ENCODE measurements at places on chromosomes 5 and 9.

DNA sequence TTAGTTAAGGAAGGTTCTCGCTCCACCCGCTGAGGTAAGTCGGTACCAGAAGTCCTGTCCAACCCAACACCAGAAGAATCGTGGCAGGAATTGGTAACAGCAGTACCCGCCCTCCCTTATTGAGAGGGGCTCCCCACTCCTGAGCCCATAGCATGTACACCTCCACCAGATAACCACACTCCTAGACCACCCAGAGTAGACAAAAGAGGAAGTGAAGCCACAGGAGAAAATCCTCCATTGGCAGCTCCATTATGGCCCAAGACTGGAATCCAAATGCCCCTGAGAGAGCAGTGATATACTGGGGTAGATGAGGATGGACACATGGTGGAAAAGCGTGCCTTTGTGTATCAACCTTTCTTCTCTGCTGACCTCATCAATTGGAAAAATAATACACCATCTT lies 106.1 kb upstream of the EPB41L4A start:
- H3K27ac ChIP-seq, result no peak overlapping the region
- no peak for ATAC-seq
- no peaks in the 10 kb centered on the region for H3K36me3 ChIP-seq
- no peaks in the 10 kb centered on the region for H3K4me1 ChIP-seq
- H3K4me3 ChIP-seq, result no peak overlapping the region

DNA sequence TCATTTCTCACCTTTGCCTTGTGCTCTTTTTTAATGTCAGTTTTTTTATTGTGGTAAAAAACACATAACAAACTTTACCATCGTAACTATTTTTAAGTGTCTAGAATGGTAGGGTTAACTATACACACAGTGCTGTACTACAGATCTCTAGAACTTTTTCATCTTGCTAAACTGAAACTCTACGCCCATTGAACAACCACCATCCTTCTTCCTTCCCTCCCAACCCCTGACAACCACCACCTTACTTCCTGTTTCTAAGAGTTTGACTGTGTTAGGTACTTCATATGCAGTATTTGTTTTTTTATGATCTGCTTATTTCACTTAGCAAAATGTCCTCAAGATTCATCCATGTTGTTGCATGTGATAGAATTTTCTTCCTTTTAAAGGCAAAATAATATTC lies 54.9 kb downstream of the PSAT1 start:
- H3K36me3 ChIP-seq, result no peaks in the 10 kb centered on the region
- no peak for ATAC-seq
- no peak overlapping the region for H3K27ac ChIP-seq
- peaks cover 6% of the 10 kb centered on the region for H3K4me1 ChIP-seq
- H3K27me3 ChIP-seq, result no peaks in the 10 kb centered on the region

GRCh38 chr5:36876299-36876964 lies at the start of gene NIPBL:
Gene NIPBL (plus strand): TSS chr5:36876769. CDS start chr5:36953697, 76,928 bp downstream.
- H3K27ac ChIP-seq, result peak within 1 kb of the TSS; percentile 96
- H3K4me3 ChIP-seq, result peak within 1 kb of the TSS; percentile 97

DNA sequence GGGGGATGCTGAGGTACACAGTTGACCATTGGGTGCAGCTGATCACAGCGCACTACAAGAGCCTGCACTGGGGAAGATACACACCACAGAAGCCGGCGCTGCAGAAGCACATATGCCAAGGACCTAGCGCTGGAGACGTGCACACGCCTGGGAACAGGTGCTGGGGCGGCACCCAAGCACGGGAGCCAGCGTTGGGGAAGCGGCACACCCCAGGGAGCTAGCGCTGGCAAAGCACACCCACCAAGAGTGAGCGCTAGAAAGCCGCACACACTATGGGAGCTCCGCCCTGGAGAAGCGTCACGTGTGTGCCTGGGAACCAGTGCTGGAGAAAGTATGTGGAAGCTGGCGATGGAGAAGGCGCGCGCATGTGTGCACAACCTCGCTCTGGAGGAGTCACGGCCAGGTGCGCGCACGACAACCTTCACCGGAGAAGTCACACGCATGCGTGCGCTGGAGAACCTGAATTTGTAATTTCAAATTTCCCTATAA lies 4.5 kb downstream of the FANCC start:
- ATAC-seq, result no peak
- no peak overlapping the region for H3K27ac ChIP-seq
- H3K27me3 ChIP-seq, result no peaks in the 10 kb centered on the region
- H3K36me3 ChIP-seq, result no peaks in the 10 kb centered on the region

DNA sequence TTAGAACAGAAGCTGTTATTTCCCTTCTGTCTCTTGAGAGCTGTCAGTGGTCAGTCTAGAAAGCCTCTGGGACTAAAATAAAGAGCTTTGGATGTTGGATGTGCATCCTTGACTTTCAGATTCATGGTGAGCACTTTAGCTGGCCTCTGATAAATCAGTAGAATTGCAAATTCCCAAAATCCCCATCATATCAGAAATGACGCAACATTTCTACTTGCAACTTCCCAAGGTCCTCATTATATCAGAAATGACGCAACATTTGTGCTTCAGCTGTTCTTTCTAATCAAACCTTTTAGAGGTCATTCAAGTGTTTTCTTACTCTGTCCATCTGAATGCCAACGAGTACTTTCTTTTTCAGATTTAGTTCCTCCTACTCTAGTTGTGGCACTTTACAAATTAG lies 167.3 kb upstream of the MOCS2 start:
- no peak for ATAC-seq
- no peak overlapping the region for H3K4me3 ChIP-seq
- H3K36me3 ChIP-seq, result no peaks in the 10 kb centered on the region
- H3K27me3 ChIP-seq, result no peaks in the 10 kb centered on the region
- H3K27ac ChIP-seq, result no peak overlapping the region

DNA sequence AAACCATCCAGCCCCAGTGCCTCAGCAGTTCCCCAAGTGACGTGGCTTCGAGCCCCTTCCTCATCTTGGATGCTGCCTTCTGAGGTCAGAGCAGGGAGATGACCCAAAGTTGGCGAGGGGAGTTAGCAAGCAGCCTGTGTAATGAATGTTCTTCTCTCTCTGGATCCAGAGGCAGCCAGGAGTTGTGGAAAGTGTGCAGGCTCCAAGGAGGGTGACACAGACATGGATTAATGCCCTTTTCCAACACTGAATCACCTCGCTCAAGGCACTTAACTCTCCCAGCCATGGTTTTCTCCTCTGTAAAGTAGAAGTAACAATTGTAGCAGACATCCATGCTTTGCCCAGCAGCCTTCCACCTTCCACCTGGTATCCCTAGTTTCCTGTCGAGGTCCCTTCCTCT lies 64.6 kb upstream of the HAND1 start:
- no peaks in the 10 kb centered on the region for H3K4me1 ChIP-seq
- no peak overlapping the region for H3K4me3 ChIP-seq
- peaks cover 21% of the 10 kb centered on the region for H3K27me3 ChIP-seq
- H3K27ac ChIP-seq, result no peak overlapping the region
- no peak for ATAC-seq

DNA sequence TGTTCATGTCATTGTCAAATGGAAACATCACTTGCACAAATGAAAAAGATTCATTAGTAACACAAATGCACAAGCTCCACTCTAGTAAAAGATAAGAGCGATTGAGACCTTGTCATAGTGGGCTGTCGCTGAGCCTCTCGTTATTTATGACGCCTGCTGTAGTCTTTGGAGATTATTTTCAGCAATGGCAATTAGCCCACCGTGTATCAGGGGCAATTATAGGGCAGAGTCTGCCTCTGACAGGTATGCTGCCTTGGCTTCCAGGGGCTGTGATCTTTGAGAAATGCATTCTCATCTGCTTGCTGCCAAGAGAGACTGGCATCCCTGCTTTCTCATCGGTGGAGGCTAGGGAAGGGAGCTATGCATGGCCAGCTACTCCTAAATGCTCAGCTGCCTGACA lies 426.8 kb upstream of the CLINT1 start:
- no peak for ATAC-seq
- peaks cover 4% of the 10 kb centered on the region for H3K27me3 ChIP-seq
- no peak overlapping the region for H3K27ac ChIP-seq
- no peak overlapping the region for H3K4me3 ChIP-seq

DNA sequence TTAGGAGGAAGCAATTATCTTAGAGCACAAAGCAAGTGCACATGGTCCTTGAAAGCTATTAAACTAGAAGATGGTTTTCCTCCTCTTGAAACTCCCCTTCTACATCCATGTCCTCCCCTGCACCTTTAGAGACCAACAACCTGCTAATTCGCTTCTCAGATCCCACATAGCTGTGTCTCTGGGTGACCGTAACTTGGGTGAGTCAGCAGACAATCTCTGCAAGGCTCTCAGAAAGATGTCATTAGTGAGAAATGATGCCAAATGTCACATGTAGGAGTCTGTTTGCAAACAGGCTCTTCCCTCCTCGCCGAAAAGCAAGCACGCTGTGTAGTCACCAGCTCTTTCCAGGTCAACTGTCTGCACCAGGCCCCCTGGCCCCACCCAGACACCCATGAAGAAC lies 291.8 kb downstream of the SLIT3 start:
- peaks cover 18% of the 10 kb centered on the region for H3K27me3 ChIP-seq
- H3K4me1 ChIP-seq, result no peaks in the 10 kb centered on the region
- H3K27ac ChIP-seq, result no peak overlapping the region

- H3K27ac ChIP-seq, result no peak overlapping the region
- H3K27me3 ChIP-seq, result peaks cover 4% of the 10 kb centered on the region
- no peaks in the 10 kb centered on the region for H3K4me1 ChIP-seq
- ATAC-seq, result no peak
- no peak overlapping the region for H3K4me3 ChIP-seq
Measured at GRCh38 chr5:127911619-127912018, 171.9 kb upstream of the SLC12A2 start.

GRCh38 chr5:39606591-39606990 lies 181.8 kb upstream of the DAB2 start:
- H3K4me3 ChIP-seq, result no peak overlapping the region
- no peak overlapping the region for H3K27ac ChIP-seq
- H3K36me3 ChIP-seq, result no peaks in the 10 kb centered on the region
- H3K4me1 ChIP-seq, result no peaks in the 10 kb centered on the region

DNA sequence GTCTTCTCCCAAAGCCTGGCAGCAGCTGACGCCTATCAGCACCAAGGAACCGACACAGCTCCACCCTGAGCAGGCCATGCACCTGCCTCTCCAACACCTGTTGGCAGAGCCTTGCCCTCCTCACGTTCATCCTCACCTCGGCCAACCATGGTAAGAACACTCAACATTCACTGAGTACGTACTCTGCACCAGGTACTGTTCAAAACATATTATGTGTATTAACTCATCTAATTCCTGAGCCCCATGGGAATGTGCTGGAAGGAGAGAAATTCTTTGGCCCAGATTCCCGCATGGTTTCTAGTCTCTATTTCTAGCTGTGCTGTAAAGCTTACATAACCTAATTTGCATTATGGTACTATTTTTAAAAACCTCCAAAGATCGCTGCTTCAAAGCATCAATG lies 86.1 kb downstream of the GPR21 start:
- H3K27me3 ChIP-seq, result no peaks in the 10 kb centered on the region
- H3K4me1 ChIP-seq, result no peaks in the 10 kb centered on the region
- no peak overlapping the region for H3K27ac ChIP-seq
- H3K36me3 ChIP-seq, result peaks cover 22% of the 10 kb centered on the region

DNA sequence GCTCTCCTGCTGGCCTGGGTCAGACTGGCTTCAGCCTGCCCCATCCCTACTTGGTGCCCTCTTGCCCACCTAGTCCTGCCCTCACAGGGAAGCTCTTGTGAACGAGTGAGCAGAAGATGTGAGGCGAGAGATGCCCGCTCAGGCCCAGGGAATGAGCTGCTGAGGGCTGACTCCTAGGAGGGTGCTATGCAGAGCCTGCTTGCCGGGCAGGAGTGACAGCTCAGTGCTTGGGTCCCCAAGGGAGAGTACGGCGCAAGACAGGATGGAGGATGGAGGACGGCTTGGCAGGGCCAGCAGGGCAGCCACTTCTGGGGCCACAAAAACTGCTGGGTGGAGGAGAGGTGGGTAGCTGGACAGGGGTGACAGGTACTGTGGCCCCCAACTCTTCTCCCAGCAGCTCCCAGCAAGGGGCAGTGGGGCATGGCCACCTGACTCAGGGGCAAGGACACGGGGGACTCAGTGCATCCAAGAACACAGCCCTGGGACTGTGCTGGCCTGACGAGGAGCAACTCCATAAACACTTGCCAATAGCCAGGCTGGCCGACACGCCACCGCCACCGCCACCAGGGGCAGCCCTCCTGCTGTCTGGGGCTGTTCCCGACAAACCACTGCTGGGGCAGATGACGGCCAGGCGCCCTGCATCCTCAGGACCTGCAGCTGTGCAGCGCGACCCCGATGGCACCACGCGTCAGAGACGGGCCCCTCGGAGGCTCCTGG lies 55.6 kb upstream of the UBAC1 start:
- no peak for ATAC-seq
- no peaks in the 10 kb centered on the region for H3K27me3 ChIP-seq
- no peak overlapping the region for H3K4me3 ChIP-seq
- H3K27ac ChIP-seq, result no peak overlapping the region

GRCh38 chr9:129696944-129697655 lies 31.7 kb downstream of the PRRX2 start:
- no peaks in the 10 kb centered on the region for H3K4me1 ChIP-seq
- peaks cover 27% of the 10 kb centered on the region for H3K27me3 ChIP-seq
- peak overlapping the region; percentile 69 for H3K4me3 ChIP-seq
- peak; percentile 70 for ATAC-seq
- no peaks in the 10 kb centered on the region for H3K36me3 ChIP-seq

DNA sequence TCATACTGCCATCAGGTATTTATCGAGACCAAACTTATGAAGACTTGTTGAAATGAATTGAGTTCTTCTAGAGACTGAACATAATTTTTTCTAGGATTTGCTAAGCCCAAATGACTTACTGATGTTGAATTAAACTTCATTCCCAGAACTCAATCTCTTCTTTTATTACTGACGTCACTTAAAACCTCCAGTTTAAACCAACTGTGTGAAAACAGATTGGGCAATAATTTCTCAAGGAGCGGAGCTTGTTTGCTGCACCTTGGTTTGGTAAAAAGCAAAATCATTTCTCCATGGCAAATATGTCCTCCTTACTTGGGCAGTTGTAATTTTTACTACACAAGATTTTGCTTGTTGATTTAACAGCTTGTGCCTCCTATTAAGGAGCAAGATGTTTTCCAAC lies 37.4 kb downstream of the CFAP90 start:
- no peak overlapping the region for H3K4me3 ChIP-seq
- no peaks in the 10 kb centered on the region for H3K4me1 ChIP-seq
- ATAC-seq, result no peak
- H3K27me3 ChIP-seq, result peaks cover 36% of the 10 kb centered on the region

GRCh38 chr5:68055686-68056085 lies 159.9 kb upstream of the PIK3R1 start:
- no peak for ATAC-seq
- no peaks in the 10 kb centered on the region for H3K36me3 ChIP-seq
- H3K4me3 ChIP-seq, result no peak overlapping the region
- peaks cover 22% of the 10 kb centered on the region for H3K27me3 ChIP-seq
